ENCODE measurements at places on chromosomes 11 and 22. TPM values are rescaled to one million over a fixed set of nuclear protein-coding genes. Genes with fewer than 3 reads are reported as not detected.

GRCh38 chr11:93512073-93512475, 31.1 kb downstream of the SMCO4 start:
- no peak overlapping the region for H3K27ac ChIP-seq
- no peak overlapping the region for H3K4me3 ChIP-seq
- DNase-seq = no peak

DNA sequence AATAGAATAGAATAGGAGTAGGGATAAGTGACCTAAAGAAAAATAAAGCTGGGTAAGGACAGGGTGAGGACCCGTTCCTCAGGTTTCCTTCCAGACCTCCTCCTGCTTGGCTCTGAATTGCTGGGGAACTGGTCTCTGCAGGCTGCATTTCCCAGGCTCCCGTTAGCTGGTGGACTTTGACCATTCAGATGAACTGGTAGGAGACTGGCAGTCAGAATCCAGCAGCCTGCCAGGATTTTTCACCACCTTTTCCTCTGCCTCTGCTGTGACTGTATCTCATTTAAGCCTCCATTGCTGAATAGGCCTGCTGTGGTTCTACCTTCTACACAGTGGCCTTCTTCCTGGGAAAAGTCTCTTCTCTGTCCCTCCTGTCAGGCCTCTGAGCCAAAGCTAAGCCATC, 24.6 kb upstream of the SMPD1 start:
- no peaks in the 10 kb centered on the region for H3K27me3 ChIP-seq
- no peak for DNase-seq
- no peaks in the 10 kb centered on the region for H3K36me3 ChIP-seq
- H3K4me3 ChIP-seq = no peak overlapping the region

DNA sequence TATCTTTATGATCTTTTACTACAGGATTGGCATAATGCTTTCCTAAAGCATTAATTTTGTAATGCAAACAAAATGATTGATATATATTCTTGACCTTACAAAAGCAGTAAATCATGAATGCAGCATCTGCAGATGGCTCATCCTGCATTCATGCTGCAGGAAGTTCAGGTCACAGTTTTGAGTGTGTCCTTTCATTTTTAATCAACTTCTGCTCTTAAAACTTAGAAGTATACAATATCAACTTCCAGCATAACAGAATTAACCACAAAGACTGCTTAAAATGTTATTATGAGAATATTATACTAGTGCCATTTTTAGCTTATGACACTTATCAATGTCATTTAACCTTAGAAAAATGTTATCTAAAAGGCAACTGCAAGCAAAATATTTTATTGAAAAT, 54.0 kb downstream of the SLC36A4 start:
- H3K4me1 ChIP-seq = peaks cover 14% of the 10 kb centered on the region
- H3K27me3 ChIP-seq = no peaks in the 10 kb centered on the region
- no peak overlapping the region for H3K4me3 ChIP-seq
- DNase-seq = no peak
- H3K27ac ChIP-seq = no peak overlapping the region
- no peaks in the 10 kb centered on the region for H3K36me3 ChIP-seq

GRCh38 chr11:79196950-79197349, 243.9 kb downstream of the TENM4 start:
- H3K27ac ChIP-seq = no peak overlapping the region
- no peak for DNase-seq
- H3K36me3 ChIP-seq = no peaks in the 10 kb centered on the region
- no peaks in the 10 kb centered on the region for H3K4me1 ChIP-seq

GRCh38 chr22:22588485-22589164, 29.6 kb upstream of the PRAME start:
- no peaks in the 10 kb centered on the region for H3K4me1 ChIP-seq
- H3K36me3 ChIP-seq = no peaks in the 10 kb centered on the region
- no peak overlapping the region for H3K27ac ChIP-seq
- H3K4me3 ChIP-seq = no peak overlapping the region
- peaks cover 100% of the 10 kb centered on the region for H3K27me3 ChIP-seq

KCNA4 gene
- 1.3 TPM for total RNA-seq
